ENCODE measurements at places on chromosomes 2 and 18. TPM values are rescaled to one million over a fixed set of nuclear protein-coding genes. Genes with fewer than 3 reads are reported as not detected.
A peak's percentile ranks its signal among the peaks of the same experiment; 100 is the strongest.

- peak; percentile 7 for DNase-seq
Measured at GRCh38 chr2:141393214-141393545, 737.6 kb downstream of the LRP1B start.

TTN gene
- total RNA-seq, result under 0.01 TPM

- no peak for DNase-seq
Measured at GRCh38 chr2:232281858-232282507, 96.6 kb upstream of the ALPP start.

GRCh38 chr2:208618220-208618619, 211.6 kb downstream of the PTH2R start:
- no peak for DNase-seq

DNA sequence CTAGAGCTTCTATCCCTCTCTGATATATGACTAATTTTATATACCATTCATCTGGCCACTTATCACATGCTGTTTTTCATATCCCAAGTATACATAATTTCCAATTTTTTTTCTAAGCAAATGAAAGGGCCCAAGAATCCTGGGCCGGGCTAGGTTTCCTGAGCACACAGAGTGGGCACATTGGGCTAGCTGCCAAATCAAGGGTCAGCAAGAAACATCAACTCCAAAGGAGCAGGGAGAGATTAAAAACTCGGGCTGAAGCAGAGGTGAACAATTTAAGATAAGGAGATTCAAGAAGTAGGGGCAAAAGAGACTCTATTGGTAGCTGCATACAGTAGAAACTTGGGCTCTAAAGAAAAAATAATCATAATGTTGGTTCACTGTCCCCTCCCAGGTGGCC, 39.0 kb downstream of the OLA1 start:
- DNase-seq, result no peak

DNA sequence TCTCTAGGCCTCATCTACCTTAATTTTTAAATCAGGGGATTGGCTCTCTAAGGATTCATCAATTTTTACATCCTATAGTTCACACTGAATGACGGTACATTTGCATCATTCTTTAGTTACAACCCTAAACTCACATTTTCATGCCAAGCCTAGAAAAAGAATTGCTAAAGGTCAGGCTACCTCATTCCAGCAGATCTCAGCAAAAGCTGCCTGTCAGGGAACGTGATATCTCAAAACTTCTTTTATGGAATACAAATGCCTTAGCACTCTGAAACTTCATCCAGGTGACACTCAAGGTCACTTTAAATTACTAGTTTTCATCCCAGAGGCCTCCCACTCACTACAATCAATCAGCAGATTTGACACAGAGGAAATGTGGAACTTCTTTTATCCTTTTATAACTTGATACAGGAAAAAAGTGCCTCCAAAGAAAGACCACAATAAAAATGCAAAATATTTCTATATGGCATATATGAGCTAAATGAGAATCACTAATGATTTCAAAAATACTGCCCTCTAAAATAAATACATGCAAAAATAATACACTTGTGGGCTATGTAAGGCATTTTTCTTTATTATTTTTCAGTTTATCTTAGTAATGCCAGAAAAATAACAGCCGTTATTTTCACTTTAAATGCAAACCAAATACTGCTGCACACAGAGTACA, 91.5 kb downstream of the ARHGEF33 start:
- DNase-seq, result no peak

DNA sequence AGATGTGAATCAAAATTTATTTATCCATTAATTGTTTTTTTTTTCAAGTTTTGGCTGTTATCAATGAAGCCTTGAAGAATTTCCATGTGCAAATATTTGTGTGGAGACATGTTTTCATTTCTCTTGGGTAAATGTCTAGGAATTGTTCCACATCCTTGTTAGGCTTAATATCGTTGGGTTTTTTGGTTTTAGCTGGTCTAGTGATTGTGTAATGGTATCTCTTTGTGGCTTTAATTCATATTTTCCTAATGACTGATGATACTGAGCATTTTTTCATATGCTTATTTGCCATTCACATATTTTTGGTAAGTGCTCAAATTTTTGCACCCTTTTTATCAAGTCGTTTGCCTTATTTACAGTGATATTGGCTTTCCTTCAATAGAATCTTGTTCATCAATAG, 250.3 kb upstream of the EPHA4 start:
- no peak for DNase-seq

DNAJC10 gene
- total RNA-seq, result 65.2 TPM

DNA sequence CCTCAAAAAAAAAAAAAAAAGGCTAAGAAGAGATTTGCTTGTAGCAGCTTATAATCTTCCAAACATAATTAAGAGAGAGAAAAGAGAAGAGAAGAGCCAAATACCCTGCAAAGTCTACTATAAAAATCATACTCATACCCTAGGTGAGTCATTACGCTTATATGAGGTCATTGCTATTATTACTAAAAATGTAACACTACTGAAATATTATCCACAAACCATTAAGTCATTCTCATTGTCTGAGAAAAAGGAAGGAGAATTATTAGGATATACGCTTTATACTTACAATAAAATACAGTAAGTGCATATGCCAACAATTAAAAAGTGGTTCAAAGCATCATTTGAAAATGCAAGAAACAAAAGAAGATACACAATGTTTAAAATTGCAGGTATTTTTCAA, 66.5 kb downstream of the COLEC12 start:
- no peak for DNase-seq

CPO gene
- total RNA-seq, result not detected

- no peak for DNase-seq
Measured at GRCh38 chr2:71291398-71291797, 40.2 kb upstream of the ZNF638 start.

LINC00305 gene
- not detected for total RNA-seq

DNA sequence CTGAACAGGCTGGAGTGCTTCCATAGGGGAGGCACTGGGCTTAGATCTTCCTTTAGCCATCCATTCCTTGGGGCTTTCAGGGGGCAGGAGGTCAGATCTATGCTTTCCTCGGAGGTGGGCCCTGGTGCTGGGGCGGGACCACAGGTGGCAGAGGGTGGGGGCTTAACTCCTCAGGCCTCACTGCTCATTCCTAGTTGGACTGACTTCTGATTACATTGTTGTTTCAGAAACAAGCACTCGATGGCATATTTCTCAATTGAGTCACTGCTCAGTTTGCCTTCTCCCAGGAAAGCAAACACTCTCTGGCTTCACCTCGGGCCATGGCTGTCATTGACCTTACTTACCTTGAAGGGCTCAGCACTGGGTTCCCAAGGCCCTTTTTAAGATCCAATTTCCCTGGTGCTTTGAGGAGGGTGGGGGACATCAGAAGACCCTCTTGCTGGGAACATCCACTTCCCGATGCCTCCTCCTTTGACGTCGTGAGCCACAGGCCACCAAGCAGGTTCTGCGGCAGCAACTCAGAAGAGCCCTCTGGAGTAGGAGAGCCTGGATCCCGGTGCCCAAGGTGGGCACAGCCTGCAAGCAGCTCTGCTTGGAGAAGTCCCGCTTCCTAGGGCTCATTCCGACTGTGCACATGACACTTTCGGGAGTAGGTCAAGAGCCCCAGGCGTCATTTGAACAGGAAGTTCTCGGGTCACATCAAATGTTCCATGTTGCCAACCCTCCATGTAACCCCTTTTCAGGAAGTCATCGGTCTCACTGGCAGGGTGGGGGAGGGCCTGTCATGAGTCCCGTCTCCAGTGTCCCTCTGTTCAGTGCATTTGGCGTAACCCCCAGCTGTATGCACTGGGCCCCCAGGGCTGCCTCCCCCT, 40.6 kb downstream of the SDC1 start:
- DNase-seq, result peak; percentile 73

GRCh38 chr2:178865146-178865936, 58.1 kb upstream of the TTN start:
- DNase-seq, result no peak

DNA sequence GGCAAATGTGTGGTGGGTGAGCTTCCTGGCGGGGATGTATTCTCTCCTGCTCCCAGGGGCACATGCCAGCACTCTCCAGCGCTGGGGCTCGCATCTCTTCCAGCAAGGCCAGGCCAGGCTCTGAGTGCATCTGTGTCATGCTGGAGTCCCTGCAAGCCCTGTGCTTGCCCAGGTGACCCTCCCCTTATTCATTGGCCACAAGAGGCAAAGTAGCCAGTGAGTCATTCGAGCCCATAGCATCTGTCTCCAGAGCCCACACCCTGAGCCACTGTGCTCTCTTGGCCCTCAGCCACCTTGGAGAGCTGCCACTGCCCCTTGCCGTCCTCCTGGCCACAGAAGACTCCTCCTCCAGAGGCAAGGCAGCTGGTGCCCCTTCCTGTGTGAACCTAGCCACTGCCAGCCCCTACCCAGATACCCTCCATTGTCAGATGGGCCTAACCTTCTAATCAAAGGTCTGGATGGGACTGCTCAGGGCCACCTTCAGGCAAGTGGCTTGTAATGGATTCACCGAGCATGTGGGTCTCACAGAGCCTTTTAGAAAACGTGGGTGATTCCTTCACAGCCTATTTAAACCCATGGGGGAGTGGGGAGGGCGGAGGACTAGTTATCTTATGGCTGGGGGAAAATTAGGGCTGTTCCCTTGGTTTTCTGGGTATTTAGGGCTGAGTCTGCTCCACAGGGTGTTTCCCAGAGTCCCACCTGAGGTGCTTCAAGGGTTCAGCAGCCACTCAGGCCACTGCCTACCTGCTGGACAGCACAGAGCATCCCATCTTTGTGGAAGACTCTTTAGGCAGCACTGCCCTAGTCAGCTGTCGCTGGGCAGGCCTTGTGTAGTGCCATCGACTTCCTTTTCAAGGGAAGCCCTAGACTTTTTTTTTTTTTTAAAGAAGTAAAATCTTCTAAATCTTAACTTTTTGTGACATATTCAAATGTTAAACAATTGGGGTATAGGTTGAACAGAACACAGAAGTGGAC, 137.4 kb downstream of the ACOXL start:
- DNase-seq, result peak; percentile 5

DNA sequence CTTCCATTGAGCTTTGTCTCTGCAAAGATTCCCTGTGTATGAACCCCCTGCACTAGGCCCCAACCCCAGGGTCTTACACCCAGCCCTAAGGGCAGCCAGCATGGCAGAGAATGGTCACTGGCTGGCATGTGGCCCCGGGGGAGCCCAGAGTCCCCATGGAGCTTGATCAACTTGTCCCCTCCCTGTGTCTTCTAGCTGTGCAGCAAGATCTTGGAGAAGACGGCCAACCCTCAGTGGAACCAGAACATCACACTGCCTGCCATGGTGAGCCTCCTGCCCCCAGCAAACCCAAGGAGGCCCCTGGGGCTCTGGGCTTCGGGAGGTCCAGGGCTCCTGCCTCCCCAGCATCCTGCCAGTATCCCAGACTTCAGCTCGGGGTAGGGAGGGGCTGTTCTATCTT, 81.5 kb downstream of the DYSF start:
- no peak for DNase-seq

Measured in HT-29 (cell line).